Right lung (tissue), 10 donors: ENCODE measurements at places on chromosomes 7 and 10. TPM values are rescaled to one million over a fixed set of nuclear protein-coding genes. Genes with fewer than 3 reads are reported as not detected.

DNA sequence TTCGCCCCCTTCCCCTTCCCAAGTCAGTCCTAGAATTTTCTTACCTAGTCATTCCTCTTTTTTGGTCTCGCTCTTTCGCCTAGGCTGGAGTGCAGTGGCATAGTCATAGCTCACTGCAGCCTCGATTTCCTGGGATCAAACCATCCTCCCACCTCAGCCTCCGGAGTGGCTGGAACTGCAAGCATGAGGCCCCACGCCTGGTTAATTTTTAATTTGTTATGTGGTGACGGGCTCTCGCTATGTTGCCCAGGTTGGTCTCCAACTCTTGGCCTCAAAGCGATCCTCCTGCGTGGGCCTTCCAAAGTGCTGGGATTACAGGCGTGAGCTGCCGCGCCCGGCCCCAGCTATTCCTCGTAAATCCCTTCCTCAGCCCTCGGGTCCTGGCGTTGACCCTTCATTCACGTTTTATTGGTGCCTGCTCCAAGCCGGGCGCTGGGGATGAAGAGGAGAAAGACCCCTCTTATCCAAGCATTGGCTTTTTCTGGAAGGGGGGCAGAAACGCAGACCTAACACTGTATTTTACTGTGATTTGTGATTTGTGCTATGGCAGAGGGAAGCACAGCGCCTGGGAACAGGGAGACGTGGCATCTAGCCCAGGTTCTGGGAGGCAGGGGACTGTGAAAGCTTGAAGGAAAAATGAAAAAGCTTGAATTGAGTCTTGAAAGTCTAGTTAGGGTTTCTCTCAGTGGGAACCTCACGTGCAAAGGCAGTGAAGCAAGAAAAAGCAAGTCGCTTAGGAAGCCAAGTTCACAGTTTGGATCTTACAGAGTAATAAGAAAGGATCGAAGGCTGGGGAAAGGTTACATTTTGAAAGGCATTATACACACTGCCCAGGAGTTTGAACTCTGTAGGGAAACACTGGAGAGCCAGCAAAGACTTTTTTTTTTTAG lies 516 bp downstream of the ZNHIT1 start:
- no peak for DNase-seq

DNA sequence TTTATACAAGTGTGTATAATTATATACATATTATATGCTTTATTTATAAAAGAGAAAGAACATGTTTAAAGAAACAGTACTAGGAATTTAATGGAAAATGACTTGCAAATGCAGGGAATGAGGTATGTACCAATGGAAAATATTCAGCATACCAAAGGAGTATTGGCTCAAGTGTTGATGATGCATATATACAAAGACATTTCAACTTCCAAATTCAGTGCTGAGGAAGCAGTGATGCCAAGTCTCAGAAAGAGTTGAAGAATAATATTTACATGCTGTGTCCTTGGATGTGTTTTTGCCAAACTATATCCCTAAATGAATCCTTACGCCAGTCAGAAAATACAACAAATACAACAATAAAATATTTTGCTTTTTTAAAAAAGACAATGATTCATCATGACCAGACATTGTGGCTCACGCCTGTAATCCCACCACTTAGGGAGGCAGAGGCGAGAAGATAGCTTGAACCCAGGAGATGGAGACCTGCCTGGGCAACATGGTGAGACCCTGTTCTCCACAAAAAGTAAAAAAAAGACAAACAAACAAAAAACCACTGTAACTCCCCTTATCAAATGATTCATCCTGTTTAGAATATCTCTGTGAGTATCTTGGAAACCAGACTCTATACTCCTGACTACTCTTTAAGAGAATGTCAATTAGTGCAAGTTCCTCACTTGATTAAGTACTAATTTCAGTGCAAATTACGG lies 157.2 kb downstream of the CHRM2 start:
- no peak for DNase-seq

DNA sequence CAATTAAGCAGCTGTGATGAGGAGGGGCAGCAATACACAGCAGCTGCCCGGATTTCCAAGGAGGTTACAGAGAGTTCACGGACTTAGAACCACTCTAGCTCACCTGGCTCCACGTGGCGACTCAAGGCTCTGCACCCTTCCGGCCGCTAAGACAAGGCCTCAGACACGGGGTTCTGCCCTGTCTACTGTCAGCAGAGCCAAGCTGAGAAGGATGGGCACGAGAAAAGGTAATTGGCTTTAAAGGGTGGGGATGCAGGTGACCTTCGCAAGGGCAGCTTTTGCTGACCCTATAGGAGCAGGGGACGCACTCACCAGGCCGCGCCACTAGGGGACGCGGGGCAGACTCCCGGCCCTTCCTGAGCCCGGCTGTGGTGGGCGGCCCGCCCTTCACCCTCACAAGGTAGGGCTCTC lies 152.4 kb downstream of the KIF20B start:
- no peak for DNase-seq

DNA sequence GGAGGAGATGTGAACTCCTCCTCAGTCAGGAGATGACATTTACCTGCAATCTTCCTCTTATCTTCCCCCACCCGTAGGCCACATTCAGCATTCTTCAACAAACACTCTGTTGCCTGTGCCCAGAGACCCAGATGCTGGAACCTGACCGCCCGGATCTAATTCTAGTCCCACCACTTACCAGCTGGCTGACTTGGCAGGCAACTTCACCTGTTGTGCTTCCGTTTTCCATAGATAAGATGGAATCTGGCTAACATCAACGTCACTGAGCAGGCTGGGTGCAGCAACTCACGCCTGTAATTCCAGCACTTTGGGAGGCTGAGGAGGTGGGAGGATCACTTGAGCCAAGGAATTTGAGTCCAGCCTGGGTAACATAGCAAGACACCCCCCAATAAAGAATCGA lies 21.3 kb upstream of the FXYD4 start:
- DNase-seq: peak; percentile 30

DNA sequence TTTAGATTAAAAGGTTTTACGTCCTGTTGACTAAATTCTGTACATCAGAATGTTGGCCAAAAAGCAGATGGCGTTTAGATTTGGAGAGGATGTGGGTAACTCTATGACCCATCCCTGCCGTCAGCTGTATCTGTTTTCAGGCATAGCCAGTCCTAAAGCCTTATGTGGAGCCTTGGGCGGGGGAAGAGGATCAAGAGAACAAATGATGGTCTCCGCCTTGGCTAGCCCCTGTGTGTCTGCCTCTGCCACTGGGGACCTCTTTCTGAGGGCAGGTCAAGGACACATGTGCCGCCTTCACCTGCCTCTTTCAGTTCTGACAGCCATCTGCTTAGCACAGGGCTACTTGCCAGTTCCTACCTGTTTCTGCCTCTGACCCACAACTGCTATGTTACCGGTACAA lies 24.1 kb downstream of the PDSS1 start:
- DNase-seq: no peak

DNA sequence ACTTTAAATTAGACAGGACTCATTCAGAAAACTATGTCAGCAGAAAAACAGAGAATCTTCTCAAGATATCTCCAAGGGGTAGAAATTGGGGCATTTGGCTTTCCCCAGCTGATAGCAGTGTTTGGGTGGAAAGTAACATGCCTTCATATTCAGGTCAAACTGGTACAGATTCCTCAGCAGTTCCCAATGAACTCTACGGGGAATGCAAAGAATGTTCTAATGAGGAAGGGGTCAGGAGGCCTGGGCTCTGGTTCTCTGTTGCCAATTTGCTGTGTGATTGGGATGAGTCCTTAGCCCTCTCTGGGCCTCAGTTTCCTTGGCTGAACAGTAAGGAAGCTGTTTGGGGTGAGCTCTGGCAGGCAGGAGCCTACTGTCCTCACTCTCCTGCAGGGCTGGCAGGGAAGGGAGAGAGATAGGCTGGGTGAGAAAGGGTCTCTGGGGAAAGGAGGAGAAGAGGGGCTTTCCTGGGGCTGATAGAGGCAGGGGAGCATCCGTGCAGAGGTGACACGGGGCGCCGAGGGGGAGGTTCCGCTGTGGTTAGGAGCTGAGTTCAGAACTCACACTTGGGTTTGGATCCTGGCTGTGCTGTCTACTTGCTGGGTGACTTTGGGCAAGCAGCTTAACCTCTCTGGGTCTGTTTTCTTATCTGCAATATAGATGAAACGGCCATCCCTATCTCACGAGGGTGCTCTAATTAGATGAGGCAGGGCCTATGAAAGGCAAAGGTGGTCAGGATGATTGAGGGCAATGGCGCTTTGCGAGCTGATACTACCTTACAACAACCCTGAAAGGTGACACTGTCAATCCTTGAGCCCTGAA lies 45.1 kb downstream of the SPOCK2 start:
- DNase-seq: no peak

DNA sequence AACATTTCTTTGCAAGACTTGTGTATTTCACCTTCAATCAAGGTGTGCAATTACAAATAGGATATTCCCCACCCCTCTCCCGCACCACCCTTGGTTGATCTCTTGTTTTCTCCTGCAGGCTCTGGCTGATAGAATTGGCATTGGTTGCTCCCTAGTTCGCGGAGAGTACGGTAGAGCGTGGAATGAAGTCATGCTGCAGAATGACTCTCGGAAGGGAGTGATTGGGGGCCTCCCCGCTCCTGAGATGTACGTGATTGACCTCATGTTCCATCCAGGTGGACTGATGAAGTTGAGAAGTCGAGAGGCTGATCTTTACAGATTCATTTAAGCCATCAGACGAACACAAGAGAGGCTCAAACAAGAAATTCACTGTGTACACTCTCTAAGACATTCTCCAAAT lies 58.2 kb upstream of the MSRB2 start:
- no peak for DNase-seq

DNA sequence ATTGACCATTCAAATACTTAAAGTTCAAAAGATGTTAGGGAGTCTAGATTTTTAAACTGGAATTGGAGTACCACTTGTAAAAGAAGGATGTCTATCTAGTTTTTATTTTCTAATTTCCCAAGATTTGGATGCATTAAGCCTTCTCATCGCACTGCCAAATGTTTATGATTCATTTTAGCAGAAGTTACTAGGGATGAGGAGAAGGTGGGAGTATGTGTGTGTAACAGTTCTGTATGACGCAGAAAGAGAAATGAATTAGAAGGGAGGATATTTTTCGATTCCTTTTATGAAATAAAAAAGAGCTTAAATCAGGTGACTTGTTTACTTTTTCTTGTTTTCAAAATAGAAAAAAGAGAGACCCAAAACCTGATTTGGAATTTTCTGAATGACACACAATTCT lies 6.8 kb upstream of the SLK start:
- no peak for DNase-seq

DNA sequence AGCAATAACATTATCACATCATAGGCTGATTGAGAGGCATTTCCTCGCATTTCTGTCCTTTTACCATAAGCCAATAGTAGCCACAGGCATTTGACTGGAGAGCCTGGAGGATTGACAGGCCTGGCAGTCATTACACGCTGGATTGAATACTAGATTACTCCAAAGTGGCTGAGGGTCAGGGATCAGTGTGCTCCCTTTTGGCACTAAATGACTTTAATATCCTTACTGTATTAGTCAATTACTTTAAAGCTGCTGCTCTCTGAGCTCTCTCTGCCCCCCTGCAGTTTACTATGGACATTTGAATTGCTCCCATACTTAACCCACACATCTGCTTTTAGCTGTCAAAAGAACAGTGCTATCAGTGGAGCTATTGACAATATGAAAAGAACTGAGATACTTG lies 302.0 kb downstream of the TFEC start:
- DNase-seq: no peak

DNA sequence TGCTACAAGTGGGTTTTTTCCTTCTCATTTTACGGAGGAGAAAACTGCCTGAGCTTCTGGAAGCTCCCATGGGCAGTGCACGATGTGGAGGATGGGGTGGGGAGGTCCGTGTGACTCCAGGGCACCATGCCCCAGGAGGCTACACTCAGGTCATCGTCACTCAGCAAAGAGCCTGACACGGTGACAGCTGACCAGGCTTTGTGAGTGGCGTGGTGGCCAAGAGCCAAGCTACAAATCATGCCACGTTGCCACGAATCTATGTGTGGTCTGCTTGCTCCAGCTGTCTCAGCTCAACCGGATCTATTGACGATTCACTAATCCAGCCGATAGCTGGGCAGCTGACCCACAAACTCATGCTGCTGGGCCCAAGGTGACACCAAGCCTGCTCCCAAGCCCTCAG lies 27.6 kb upstream of the C10orf71 start:
- DNase-seq: no peak

DNA sequence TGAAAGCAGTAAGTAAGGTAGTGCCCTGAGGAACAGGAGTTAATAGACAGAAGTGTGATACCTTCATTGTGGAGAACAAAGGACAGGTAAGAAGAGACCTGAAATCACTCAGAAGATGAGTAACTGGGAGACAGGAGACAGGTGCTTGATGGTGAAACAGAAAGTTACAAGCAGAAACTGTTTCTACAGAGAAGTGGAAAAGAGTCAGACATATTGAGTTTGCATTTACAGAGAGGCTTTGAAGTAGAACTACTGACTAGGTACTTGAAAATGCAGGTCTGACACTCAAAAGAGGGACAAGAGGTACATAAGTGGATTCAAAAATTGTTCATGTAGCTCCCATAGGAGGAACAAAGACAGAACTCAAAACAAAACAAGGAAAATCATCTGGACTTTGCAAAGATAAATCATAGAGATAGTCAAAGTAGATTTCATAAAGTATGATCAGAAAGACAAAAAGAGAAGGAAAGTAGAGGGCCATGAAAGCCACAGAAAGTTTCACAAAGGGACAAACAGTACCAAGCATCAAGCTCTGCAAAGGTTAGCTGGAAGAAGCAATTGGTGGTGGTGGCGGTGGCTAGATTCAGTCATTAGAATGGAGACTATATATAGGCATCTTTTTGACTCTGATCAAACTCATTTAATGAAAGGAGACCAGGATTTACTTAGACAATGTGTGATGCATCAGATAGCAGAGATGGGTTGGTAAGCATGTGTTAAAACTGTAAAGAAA lies 198.4 kb downstream of the PCLO start:
- no peak for DNase-seq

GRCh38 chr10:86614853-86615252 lies 39.5 kb upstream of the OPN4 start:
- no peak for DNase-seq

DNA sequence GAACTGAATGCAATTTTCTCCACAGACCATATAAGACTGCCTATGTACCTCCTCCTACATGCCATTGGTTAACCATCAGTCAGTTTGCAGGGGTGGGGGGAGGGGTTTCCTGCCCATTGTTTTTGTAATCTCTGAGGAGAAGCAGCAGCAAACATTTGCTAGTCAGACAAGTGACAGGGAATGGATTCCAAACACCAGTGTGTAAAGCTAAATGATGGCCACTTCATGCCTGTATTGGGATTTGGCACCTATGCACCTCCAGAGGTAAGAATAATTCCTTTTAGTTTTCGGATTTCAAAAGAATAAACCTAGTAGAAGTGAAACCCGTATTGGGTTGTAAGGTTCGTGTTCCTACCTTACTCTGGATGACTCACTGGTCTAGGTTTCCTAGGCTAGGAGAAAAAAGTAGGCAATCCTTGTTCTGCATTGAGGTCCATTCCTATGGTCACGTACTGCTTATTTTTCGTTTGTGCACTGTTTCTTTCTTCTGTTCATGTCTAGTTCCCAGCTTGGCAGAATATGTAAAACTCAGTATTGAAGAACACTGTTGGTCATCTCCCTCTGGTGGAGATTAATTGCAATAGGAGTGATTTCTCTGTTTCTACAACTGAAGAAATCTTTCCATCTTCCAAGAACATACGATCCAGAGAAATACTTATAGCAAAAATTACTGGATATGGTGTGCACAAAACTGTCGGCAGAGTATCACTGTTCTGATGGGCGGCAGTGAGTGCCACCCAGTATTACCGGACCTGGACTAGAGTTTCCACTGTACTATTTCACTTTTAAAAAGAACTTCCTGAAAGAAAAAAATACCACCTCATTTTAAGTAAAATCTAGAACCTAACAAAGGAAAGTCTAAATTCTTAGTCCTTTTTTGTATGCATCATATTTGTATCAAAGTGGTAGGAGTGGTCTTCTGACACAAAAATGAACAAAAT lies at the start of gene AKR1C3:
TSS of gene AKR1C3 (plus strand) at position 150 of the 941 bp plus-strand sequence. CDS start at position 181, 31 bp downstream.
- DNase-seq: peak; percentile 47

Gene EPO
- 0.13 TPM for polyA plus RNA-seq

Gene PDE6C
- polyA plus RNA-seq: 3.0 TPM

Gene MYH16
- polyA plus RNA-seq: 0.17 TPM

Gene GNGT1
- not detected for polyA plus RNA-seq
